ENCODE measurements at places on chromosomes 6 and 20.

DNA sequence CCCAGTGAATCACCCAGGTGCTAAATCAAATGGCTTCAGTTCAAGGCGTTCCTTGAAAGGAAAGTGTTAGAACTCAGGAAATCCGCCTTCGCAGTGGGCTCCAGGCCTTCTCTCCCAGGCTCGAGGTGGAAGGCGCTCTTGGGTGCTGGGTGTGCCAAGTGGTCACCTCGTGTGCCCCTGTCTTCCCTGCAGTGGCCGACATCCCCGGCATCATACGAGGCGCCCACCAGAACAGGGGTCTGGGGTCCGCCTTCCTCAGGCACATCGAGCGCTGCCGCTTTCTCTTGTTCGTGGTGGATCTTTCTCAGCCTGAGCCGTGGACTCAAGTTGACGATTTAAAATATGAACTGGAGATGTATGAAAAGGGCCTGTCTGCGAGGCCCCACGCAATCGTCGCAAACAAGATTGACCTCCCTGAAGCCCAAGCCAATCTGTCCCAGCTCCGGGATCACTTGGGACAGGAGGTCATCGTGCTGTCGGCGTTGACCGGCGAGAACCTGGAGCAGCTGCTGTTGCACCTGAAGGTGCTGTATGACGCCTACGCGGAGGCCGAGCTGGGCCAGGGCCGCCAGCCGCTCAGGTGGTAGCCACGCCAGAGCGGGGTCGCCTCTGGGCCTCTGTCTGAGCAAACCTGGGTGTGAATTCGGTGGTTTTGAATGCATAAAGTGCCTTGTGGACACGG, 17.8 kb downstream of the MTG2 start:
- DNase-seq: no peak

GRCh38 chr6:32190054-32190851, at the start of gene PBX2:
Gene PBX2 (minus strand): TSS chr6:32190202. CDS start chr6:32189915, 287 bp downstream.
- DNase-seq: peak; percentile 86

DNA sequence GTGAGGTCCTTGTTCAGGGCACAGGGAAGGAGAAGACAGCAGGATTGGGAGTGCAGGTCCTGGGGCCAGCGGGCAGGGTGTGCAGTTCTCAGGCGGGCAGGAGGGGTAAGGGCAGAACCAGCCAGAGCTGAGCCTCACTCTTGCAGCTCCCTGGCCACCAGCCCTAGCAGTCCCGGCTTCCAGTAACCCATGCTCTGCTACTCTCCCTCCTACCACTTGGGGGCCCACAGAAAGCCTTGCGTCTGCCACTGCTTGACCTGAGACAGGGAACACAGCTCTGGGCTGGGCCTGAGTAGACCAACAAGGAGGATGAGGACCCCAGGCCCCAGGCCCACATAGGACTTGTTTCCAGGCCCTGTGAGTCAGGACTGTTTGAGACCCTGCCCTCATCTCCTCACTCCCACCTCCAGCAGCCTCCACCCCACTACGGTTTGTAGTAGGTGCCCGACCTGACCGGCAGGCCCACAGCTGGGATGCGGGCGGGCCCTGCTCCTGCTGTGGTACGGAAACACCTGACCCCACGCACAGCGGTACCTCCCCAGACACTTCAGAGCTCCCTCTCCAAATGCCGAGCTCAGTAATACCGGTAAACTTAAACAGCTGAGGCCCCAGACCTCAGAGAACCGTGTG, 39.2 kb downstream of the KCNK5 start:
- DNase-seq: no peak

- no peak for DNase-seq
These were observed 22.5 kb downstream of the SLC52A3 start for GRCh38 chr20:745683-746301.

- DNase-seq: no peak
These were observed 252.5 kb downstream of the LAMA2 start for GRCh38 chr6:129135451-129135850.

GRCh38 chr6:39221779-39222641, 7.3 kb downstream of the KCNK5 start:
- DNase-seq: no peak
